Cerebellar nuclear complex (tissue), 1 donor: ENCODE measurements at places on chromosomes 1 and 21.

DNA sequence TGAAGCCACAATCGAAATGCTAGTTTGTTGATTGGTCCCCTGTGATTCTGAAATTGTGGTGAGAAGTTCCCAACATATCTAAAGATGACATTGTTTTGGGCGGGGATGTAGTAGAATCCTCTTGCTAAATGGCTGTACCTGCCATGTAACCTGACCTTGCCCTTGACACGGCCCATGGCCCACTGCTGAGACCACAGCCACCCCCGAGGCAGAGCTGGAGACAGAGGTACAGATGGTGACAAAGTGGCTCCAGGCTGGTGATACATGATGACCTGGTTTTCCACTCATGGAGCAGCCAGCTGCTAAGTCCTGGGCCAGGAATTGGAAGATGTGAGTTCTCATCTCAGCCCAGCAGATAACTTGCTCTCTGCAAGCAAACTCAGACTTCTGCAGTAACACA, 226.5 kb downstream of the FOXD2 start:
- DNase-seq: no peak

GRCh38 chr21:31665397-31665796, 5.9 kb downstream of the SOD1 start:
- no peak for DNase-seq

- no peak for DNase-seq
These were observed 31.1 kb downstream of the EEIG2 start for GRCh38 chr1:108590957-108591356.

DNA sequence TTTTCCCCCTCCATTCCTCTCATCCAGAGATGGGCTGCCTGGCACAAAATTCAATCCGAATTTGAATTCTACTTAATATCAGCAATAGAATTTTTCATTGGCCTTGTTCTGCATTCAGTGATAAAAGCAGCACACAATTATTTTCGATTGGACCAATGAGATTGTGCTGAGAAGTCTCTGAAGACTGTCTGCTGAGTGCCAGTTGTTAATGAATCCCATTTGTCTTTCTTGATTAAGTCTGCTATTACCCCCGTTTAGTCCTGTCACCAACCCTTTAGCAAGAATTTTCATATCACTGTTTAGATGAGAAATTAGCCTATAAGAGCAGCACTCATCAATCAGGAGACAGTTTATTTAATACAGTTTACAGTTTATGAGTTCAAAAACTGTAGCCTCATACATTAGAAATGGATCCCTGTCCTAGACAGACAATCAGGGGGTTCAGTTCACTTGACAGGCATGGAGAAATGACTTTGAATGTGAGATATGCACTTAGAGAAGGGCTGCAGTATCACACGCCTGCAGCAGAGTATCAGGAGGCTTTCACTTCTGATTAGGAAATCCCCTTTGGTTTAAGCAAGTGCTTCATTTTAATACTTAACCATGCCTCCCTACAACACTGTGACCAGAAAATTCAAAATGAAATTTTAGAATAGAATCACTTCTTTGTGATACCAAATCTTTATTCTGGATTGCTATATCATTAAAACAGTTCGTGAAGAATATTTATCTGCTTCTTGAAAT, 304.7 kb upstream of the PTBP2 start:
- DNase-seq: no peak

GRCh38 chr1:26126321-26127084, 14.9 kb downstream of the PDIK1L start:
- DNase-seq: no peak

GRCh38 chr1:226820941-226821718, 49.3 kb upstream of the PSEN2 start:
- no peak for DNase-seq

- no peak for DNase-seq
These were observed 10.9 kb upstream of the THEM5 start for GRCh38 chr1:151864411-151864810.

GRCh38 chr21:32334980-32335531, 36.4 kb downstream of the MRAP start:
- DNase-seq: peak; percentile 59

DNA sequence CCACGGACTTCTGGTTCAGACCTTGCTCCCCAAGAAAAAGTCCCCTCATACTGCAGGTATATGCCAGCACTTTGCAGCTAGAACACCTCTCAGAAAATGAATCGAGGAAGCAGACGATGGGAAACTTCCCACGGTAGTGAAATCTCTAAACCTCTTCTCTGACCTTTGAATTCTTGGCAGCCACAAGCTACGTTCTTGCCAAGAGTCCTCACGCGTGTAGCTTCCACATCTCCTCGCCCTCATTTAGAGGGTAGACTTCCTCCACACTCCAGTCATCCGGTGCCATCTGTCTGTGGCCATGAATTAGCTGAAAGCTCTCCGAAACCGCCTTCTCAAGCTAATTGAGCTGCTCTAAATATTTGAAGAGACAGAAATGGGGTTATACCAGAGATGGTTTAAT, 127.8 kb downstream of the RGS7 start:
- no peak for DNase-seq

DNA sequence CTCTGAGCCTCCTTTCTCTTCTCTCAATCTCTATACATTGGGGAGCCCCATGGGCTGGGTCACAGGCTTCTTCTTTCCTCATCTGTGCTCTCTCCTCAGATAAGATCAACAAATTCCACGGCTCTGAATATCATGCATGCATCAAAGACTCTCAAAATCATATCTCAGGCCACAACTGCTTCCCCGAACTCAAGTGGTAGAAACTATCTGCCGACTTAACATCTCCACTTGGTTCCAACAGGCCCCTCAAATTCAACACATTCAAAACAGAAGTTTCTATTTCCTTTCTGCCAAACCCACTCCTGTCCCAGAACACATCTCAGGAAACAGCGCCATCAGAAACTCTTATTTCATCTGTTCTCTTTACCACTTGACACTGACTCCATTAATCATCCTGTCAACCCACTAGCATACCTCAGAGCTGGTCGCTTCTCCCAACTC, 16.7 kb downstream of the DDX59 start:
- DNase-seq: no peak

- DNase-seq: no peak
These were observed 6.2 kb downstream of the NR5A2 start for GRCh38 chr1:200033511-200034261.

DNA sequence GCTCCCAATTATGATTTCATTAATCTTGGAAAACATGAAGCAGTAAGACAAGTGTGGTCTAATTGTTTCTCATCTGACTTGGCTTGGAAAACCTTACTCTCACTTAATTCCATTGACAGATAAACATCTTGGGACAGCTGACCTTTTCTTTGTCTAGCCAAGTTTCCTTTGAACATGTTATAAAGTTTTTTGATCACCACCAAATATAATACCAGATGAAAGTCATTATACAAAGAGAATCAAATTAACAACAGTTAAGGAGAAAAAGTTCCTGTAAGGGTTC, 50.2 kb downstream of the ALG14 start:
- no peak for DNase-seq
